Amygdala (tissue), 56 donors: ENCODE measurements at places on chromosomes 12 and 14.

GRCh38 chr12:1496162-1496900 lies 98.0 kb downstream of the FBXL14 start:
- DNase-seq = no peak

DNA sequence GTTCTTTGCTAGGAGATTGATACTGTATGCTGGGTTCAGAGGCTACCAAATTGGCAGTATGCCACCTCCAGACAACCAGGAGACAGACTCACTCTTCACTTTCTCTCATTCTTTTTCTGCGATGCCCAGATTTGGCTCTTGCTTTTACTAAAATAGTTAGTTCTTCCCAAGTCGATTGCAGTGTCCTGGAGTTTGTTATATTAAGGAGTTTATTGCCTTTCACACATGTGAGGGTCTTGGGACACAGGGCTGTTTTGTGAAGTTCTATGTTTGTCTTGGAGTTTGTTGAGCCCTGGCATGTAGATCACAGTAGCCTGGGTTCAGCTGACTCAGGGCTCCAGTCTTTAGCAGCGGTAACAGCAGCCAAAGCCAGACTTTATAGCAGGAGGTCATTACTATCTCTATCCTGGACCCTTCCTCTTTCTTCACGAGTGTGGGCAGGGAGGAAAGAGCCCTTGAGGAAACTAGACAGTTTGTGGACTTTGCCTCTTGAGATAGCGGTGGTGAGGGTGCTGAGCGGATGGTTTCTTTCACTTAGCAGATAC lies 1.6 kb downstream of the MLEC start:
- no peak for DNase-seq

DNA sequence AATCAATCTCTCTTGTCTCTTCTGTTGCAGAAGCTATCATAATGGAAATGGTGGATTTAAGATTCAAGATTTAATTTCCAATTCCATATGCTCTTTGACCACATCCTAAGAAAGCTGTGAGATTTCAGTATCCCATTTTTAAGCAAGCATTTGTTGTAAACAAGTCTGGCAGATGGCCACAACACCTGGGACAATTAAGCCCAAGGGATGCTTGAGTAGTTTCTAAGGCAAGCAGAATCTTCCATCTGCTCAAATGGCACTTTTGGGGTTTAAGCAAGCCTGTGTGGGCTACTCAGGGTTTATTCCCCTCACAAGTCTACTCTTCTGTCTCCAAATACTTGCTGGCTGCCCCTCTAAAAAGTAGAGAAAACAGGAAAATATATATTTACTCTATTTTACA lies 304.7 kb upstream of the SYT1 start:
- DNase-seq = no peak

DNA sequence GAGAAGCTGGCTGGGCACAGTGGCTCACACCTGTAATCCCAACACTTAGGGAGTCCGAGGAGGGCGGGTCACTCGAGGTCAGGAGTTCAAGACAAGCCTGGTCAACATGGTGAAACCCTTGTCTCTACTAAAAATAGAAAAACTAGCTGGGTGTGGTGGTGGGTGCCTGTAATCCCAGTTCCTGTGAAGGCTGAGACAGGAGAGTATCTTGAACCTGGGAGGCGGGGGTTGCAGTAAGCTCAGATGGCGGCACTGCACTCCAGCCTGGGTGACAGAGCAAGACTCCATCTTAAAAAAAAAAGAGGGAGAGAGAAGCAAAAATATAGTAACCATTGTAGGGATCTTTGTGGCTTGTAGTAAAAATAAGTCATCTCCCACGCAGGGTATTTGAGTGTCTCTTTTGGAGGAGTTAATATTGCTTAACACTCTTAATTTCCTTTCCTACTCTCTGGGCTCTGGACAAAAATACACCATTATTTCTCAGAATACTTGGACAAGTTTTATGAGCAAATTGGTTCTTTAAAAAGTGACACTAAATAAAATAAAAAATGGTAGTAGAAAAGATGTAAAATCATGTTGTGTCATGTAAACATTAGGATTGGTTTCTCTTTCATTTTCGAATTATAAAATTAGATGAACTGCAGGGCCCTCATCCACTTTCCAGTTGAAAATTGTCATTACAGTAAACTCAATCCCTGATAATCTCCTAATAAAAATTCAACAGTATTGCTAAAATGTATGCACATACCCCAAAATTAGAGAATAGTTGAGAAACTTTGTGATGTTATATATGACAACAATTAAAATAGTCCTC lies 61.1 kb upstream of the C12orf71 start:
- DNase-seq = no peak

GRCh38 chr12:14207905-14208551 lies 157.5 kb upstream of the ATF7IP start:
- DNase-seq = no peak

GRCh38 chr14:21191261-21191808 lies 35.5 kb upstream of the OR5AU1 start:
- DNase-seq = no peak

DNA sequence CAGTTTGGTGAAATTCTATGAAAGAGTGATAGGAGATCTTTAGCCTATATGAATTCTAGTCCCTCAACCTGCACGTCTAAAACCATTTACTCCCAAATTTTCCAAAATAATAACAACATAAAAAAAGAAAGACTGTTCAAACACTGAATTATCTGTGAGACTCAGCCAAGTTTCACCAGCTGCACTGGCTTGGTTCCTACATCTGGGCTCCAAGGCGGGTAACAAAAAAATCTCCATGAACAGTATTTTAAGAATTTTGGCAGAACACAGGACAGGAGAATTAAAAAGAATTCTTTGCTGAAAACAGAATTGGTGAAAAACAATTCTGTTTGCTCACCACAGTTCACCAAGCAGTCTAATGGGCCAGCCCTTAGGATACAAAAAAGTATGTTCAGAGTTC lies 536.8 kb upstream of the ATP2B1 start:
- no peak for DNase-seq

- DNase-seq = no peak
These were observed 1.8 kb downstream of the TBC1D30 start for GRCh38 chr12:64826234-64826633.

GRCh38 chr12:92027243-92027642 lies 118.4 kb downstream of the BTG1 start:
- no peak for DNase-seq

- no peak for DNase-seq
These were observed 53.7 kb downstream of the PLEKHA5 start for GRCh38 chr12:19183121-19183838.

DNA sequence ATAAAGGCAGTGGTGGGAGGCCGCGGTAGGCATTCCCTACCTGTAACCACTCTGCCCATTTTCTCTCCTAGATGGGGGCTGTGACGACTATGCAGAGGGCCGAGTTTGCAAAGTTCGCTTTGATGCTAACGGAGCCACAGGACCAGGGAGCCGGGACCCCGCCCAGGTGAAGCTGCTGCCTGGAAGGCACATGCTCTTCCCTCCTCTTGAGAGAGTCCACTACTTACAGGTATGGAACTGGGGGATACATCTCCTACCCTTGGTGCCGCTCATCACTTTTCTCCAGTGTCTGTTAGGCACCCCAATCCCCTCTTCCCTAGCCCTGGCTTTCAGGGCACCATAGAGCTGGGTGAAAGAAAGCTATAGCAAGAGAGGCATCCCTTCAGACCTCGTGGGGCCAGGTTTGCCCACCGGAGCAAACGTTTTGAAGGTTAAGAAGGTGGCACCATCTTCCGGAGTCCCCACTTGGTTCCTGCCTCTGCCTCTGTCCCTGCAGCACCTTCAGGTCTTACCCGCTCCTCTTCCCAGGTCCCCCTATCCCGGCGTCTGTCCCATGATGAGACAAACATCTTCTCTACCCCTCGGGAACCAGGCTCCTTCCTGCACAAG lies 2.0 kb upstream of the P3H3 start:
- no peak for DNase-seq

DNA sequence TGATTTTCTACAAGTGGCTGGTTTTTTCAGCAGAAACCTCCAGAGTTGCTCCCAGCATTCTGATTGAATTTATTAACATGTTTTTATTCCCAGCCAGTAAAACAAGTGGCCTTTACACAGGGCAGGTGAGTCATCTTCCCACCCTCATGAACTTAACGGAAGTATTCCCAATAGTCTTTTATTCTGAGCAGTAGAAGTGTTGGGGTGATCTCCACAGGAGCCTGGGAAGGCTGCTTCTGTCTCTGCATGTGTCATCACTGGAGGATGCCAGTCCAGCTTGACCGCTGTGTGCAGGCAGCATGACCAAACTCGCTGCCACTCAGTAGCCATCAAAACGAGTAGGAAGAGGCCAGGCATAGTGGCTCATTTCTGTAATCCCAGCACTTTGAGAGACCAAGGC lies 13.4 kb upstream of the DNAH10 start:
- DNase-seq = no peak

DNA sequence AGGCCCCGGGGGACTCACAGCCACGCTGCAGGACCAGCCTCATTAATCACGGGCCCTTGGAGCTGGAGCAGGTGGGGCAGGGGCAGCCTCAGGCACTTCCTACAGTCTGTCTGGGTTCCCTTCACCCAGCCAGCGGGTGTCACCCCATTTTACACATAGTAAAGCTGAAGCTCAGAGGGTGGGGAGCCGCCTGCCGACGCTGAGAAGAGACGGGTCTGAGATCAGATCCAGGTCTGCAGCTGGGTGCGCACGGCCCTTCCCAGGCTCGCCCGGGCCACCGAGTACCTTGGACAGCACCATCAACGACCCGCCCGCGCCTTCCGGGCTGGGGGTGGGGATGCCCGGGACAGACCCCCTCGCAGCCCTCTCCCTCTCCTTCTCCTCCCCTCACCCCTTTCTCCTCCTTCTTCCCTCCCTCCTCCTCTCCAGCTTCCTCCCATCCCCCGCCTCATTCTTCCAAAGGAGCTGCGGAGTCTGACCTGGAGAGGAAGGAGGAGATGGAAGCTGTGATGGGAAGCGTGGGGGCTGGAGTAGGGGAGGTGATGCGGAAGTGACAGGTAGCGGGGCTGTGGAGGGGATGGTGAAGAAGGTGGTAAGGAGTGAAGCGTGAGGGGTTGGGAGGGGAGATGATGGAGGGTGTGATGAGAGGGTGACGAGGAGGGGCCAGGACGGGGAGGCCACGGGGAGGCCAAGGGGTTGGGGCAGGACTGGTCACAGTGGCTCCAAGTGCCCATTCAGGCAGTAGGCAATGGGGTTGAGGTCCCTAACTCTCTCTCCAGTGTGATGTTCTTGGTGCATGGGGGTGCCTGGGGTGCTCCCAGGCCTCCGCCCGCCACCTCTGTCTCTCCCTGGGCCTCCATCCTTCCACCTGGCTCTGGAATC lies 8.8 kb downstream of the DTX1 start:
- no peak for DNase-seq

DNA sequence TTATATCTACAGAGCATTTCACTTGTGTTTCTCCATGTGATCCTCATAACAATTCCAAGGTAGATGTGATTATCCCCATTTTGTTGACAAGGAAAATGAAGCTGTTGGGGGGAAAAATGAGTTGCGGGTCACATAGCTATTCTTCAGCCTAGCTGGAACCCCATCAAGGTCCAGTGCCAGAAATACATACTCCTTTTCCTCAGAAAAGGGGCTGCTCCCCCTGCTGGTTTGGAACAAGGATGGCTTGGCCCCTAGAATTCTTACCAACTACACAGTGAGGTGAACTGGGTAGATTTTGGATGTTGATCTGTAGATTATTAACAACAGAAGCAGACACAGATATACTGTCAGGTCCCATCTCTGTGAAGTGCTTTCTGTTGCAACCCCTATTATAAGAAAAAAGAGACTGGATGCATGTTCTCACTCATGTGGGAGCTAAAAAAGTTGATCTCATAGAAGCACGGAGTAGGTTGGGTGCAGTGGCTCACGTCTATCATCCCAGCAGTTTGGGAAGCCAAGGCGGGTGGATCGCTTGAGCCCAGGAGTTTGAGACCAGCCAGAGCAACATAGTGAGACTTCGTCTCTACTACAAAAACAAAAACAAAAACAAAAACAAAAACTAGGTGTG lies 8.9 kb downstream of the IKZF4 start:
- no peak for DNase-seq

DNA sequence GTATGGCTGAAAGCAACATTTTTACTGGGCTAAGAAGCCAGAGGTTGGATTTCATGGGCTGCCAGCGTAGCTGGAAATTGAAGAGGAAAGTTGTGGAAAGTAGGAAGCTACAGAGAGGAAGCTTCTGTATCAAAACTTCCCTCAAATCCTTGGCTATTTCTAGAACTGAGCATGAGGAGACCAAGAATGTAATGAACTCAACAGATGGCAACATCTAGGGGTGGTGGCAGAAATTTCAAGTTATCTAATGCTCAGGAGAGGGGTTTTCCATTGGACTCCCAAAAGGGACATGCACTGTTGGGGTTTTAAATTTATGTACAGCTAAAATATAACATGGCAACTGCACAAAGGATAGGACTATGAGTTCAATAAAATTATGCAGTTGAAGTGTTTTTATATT lies 151.3 kb downstream of the DHRS2 start:
- no peak for DNase-seq

- no peak for DNase-seq
These were observed 476.4 kb upstream of the LRFN5 start for GRCh38 chr14:41130274-41130673.

GRCh38 chr14:22412926-22413411 lies 176.1 kb downstream of the DAD1 start:
- no peak for DNase-seq

DNA sequence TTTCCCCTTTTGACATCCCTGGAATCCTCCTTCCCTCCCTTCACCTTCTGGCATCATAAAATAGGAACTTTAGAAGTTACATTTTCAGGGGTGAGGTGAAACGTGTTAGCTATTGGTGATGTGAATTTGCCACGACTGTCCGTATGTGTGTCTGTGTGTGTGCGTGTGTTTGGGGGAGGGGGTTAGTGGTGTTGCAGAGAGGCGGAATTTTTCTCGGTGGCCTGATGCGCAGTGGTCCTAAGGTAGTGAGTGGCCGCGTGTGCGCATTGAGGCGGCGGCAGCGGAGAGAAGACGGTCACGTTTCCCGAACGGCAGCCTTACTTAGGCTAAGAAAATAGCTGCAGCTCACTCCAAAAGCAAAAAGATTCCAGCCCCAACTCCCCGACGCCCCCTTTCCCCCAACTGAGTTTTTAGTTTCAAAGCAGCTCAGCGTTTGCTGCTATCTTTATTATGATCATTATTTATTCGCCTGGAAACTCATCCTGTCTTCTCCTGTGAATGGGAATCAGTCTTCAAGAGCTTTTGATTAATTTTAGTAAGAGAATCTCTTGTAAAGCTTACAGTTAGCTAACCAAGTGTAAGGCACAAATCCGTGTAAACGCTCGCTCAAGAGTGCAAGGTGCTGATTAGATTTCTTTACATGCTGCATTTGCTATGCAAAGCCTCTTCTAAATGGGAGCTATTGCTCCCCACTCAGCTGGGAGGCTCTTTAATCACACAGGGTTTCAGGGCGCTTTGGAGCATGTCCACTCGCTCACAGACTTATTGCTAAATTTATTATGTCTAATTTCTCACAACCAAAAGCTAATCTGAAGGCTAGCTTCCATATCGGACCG lies 4.7 kb downstream of the FLRT2 start:
- no peak for DNase-seq

GRCh38 chr14:72646861-72647528 lies 246.9 kb downstream of the DPF3 start:
- DNase-seq = no peak
